ENCODE measurements at places on chromosomes 2 and 18.

GRCh38 chr2:11370377-11371091 lies 26.1 kb upstream of the ROCK2 start:
- no peak for DNase-seq

DNA sequence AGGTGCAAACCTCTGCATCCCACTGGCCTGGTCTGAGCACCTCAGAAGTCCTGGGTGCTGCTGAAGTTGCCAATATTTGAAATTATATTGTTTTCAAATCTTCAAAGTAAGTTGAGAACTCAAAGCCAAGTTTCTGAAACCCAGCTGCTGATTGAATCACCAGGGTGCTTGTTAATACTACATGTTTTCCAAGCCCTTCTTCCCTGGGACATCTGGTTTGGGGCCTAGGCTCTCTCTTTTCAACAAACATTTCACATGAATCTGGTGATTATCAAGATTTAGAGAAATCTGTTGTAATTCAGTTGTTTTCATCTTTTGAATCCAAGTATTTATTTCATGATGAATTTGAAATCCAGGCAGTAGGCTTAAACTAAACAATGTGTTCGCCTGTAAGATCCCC lies 24.4 kb downstream of the MLPH start:
- DNase-seq, result no peak

DNA sequence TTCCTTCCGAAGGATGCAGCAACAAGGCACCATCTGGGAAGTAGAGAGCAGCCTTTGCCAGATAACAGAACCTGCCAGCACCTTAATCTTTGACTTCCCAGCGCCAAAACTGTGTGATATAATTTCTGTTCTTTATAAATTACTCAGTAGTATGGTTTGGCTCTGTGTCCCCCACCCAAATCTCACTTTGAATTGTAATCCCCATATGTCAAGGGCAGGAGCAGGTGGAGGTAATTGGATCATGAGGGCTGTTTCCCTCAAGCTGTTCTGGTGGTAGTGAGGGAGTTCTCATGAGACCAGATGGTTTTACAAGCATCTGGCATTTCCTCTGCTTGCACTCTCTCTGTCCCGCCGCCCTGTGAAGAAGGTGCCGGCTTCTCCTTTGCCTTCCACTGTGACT lies 899.9 kb downstream of the TRIB2 start:
- no peak for DNase-seq

DNA sequence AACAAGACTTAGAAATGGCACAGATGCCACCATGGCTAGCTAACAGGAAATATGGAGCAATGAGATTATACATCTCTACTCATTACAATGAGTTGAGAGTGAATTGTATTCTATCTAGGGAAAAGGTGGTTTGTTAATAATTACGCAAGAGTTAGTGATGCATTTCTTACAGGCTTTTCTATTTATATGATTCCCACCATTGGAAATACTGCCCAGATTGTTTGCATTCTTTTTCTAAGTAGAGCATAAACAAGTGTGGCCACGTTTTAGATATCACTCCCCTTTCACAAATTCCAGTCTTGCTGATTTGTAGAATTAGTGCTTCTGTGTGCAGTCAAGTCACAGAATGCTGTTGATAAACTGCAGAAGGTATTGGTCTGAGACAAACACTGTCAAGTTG lies 56.6 kb downstream of the ZNF804A start:
- DNase-seq, result no peak

DNA sequence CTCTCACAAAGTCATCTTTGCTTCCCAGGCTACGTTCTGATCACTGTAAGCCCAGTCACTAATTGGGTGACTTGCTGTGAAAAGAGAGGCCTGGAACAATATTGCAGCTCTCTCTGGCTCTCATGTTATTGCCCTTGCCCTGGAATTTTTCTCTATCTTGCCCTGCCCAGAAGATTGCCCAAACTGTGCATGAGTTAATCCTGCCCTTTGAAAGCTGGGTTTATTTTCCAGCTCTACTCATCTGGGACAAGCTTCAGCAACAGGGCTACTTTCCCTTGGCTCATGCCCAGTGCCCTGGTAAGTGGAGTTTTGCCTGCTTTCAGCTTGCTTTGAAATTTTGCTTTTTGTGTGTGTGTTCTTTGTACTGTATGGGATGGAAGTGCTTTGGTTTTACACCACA lies 6.9 kb upstream of the EHBP1 start:
- no peak for DNase-seq

DNA sequence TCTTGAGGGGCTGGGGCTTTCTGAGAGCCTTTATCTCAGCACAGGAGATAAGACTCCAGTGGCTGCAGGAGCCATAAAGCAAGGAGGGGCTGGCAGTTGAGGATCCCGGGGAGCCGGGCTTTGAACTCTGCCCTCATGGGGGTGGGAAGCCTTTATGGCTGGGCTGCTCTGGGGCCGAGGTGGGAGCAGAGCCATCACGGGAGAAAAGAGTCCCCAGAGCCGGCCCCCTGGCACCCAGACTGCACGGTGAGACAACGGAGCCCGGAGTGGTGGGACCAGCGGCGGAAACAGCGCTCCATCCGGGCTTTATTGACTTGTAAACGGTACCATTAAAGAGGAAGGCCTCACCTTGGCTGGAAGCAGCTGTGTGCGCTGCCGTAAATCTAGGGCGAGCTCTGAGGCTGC lies 162.6 kb downstream of the MYCN start:
- DNase-seq, result no peak
